CD4-positive, alpha-beta T cell treated with Interleukin-17A for 1 hour (primary cell): ENCODE measurements at places on chromosomes 5 and 9.

GRCh38 chr5:55582256-55582655 is 47.5 kb upstream of the PLPP1 start:
- peak; percentile 3 for DNase-seq

- no peak for DNase-seq
These were observed 346.7 kb upstream of the KLF9 start for GRCh38 chr9:70761139-70761670.

DNA sequence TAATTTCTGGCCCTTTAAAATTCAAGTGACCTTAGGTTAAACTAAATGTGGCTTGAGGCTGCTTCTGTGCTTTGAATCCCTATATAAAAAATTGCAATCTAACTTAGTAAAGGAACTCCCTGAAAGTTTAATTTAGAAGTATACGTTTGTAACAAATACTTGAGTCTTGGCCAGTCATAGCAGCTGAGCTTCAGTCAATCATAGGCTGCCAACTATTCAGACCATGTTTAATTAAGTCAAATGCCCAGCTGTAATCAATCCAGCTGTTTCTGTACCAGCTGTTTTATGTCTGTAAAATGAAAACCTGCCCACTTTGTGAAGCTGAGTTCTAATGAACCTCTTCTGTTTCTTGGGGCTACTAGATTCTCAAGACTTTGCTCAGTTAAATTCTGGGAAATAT is 760.1 kb downstream of the MAT2B start:
- DNase-seq: no peak

DNA sequence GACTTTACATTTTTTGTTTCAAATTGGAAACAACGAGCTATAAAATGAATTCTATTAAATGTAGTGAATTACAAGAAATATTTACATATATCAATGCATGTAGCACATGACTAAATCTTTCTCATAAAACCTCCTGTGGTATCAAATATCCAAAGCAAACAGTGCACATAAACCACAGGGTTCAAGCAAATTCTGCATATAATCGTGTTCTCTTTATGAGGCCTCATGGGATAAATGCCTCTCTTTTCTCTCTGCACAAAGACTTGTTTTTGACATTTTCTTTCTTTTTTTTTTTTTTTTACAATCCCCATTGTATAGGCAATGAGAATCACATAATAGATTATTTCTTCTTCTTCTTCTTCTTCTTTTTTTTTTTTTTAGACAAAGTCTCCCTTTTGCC is 1117.2 kb upstream of the DMAC1 start:
- no peak for DNase-seq

GRCh38 chr9:38195737-38196161 is 126.7 kb upstream of the SHB start:
- DNase-seq: no peak

- no peak for DNase-seq
These were observed 116.4 kb upstream of the COL5A1 start for GRCh38 chr9:134525070-134525815.

DNA sequence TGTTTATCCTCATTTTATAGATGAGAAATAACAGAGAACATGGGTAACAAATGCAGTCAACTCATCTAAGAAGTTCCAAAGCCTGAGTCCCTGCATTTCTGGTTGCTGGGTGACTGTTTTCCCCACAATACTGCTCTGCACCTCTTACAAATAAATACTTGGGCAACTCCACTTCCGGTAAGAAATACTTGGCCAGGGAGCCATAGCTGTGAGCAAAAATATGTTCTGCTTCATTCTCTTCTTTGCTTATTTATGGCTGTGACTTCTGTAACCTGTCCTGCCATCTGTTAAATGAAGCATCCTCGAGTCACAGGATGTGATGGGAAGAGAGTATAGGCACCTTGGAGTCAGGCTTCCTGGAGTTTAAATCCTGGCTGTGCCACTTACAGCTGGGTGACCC is 49.9 kb downstream of the GDNF start:
- DNase-seq: no peak

- DNase-seq: no peak
These were observed 65.3 kb downstream of the CDO1 start for GRCh38 chr5:115751176-115751575.

DNA sequence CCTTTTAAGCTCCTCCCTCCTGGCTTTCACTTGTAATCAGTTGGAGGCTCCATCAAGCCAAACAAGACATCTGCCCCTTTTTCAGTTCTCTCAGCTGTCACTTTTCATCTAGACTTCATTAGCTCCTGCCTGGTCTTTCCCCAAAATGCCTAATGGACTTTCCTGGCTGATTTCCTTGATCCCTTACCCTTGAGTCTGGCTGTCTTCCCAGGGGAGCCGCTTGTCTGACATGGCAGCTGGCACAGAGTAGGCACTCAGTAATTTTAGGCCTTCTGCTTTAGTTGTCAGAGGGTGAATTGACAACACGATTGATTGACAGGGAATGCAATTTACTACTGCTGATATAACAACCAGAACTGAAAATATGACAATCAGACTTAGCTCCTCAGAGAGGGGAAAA is 2.1 kb downstream of the C9orf153 start:
- no peak for DNase-seq

- no peak for DNase-seq
These were observed 182.7 kb downstream of the GNAQ start for GRCh38 chr9:77848897-77849296.

DNA sequence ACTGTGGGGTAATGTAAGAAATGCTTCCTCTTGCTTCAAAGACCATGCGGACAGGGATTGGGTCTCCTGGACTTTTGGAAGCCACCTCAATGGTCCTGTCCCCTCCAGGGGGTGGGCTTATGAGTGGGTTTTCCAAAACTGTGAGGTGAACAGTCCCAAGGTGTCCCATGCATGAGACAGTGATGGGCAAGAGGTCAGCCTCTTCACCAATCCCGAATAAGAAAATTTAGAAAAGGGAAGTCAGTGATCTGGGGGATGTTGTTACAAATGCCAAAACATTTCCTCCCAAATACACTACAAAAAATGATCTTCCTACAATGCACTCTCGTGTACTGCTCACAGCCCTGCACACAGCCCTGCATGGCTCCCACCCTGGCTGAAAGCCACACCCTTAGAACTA is 215.7 kb upstream of the TBC1D2 start:
- DNase-seq: no peak

- DNase-seq: peak; percentile 63
These were observed 1.2 kb upstream of the GCNT4 start for GRCh38 chr5:75053304-75054133.

DNA sequence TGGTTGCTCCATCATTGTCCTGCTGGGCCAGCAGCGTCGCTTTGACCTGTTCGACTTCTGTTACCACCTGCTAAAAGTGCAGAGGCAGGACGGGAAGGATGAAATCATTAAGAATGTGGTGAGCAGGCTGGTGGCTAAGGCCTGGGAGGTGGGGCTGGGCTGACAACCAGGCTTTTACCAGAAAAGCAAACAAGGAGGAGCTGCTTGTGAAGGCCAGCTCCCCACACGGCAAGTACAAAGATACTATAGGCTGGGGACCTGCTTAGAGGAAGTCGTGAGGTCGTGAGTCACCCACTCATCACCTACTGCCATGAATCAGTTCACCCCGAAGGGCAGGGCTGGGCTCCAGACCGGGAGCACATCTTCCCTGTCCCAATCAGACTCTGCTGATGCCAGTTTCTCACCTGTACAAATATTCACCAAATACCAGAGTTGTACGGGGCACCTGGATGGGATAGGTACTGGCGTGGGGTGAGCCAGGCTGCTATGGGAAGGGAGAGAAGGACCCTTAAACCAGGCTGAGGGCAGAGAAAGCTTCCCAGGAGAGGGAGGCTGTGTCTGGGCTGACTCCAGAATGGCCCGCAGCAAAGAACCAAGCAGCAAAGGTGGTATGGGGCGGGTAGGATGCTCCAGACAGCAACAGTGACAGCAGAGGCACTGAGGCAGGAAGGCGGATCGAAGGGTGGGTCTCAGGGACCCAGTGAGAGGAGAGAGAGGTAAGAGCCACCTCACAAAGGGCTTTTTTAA is 69.3 kb upstream of the NIPAL4 start:
- peak; percentile 51 for DNase-seq

DNA sequence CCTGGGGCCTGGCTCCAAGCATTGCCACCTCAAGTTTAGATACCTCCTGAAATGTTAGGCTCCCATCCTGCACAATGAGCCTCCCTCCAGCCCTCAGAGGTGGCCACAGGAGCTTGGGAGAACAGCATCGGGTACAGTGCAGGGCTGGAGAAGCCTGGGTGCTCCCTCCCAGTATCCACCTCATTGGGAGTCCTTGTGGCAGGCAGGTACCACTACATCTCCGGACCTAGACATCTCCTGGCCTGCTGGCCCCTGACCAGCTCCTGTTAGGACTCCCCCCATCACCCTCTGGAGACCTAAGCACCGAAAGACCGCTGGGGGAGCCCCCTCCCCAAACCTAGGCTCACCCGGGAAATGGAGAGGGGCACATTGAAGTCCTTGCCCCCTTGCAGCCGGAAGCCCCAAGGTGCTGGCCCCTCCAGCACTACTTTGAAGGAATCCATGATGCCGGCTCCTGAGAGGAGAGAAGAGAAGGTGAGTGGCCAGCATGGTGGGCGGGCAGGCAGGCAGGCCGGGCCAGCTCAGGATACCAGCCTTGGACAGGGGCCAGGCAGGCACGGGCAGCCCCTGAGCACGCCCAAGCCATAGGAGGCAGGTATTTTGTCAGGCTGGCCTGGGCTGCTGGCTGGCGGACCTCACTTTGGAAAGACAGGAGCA is 1.2 kb downstream of the PDLIM7 start:
- DNase-seq: no peak

GRCh38 chr9:37010180-37010579 is 23.9 kb downstream of the PAX5 start:
- no peak for DNase-seq

DNA sequence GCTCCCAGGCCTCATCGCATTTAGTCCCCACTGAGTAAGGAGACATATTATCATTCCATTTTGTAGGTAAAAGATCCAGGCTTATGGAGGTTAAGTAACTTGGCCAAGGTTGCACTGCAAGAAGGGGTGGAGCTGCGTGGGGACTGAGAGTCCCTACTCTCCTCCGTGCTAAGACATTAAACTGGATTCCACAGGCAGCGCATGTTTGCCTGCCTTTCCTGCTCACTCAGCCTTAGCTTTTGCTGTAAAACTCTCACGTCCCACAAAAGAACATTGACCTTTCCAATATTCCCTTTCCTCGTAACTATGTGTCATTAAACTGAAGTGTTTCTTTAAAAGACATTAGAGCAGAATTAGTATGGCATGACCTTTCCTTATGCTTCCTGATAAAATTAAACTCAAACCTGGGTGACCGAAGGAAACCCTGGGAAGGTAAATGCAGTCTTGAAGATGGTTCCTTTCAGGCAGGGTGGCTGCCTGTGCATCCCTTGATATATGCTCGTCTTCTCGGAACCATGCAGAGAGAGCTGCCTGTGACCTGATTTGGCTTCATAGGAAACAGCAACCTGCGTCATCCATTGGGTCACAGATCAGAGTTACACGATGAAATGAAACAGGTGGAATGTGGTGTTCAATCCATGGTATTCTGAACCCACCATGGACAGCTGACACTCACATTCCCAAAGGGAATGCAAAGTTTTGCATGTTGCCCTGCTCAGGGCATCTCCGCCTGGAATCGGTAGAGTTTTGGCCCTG is 85.9 kb downstream of the TMEM252 start:
- DNase-seq: no peak

GRCh38 chr5:178385496-178385890 is 152.9 kb upstream of the PHYKPL start:
- DNase-seq: no peak

GRCh38 chr5:148746826-148747535 is 79.4 kb upstream of the ADRB2 start:
- no peak for DNase-seq

DNA sequence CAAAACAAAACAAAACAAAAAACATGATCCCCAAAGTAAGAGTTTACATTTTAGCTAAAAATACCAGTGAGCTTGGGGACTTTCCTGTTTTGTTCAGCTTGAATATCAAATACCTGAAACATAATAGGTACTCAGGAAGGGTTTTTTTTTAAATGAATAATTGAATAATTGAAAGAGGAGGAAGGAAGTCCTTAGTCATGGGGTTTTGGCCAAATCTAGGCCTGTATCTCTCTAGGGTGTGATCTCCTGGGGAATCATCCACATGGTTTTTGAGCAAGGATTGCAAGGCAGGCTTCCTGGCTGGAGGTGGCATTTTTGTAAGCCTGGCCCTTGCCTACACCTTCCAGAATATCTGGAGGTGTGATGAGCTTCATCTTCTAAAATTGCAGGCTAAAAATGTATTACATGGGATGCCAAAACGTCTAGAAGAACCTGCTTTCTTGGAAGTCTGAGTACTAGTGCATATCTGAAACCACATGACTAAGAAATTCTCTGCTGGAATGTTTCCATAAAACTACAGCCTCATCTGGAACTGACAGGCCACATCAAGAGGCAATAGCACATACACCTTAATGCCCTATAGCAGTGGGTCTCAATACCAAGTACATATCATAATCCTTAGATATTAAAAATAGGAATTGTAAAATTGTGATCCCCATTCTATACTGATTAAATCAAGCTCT is 10.4 kb downstream of the C9 start:
- no peak for DNase-seq

DNA sequence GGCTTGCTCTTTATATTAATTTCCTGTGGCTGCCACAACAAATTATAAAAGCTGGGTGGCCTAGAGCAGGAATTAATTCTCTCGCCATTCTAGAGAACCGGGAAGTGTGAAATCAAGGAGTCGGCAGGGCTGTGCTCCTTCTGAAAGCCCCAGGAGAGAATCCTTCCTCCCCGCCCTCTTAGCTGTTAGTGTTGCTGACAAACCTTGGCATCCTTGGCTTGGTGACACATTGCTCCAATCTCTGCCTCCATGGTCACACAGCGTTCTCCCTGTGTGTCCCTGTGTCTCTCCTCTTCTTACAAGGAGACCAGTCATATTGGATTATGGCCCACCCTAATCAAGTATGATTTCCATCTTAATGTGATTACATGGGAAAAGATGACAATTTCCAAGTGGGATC is 55.9 kb upstream of the NEURL1B start:
- no peak for DNase-seq

DNA sequence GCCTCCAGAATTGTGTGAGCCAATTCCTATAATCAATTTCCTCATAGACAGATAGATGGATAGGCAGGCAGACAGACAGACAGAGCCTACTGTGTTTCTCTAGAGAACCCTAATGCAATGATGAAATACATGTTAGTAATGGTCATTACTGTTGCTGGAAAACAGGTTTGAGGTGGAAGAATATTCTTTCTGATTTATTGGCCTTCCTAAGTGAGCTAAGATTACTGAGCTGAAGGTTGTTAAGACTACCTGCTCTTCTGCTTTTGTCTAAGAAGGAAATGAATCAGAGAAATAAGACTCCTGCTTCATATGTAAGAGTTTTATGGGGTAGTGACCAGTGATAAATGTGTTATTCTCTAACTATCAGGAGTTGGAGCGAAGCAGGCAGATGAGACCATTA is 219.9 kb downstream of the ELAVL2 start:
- DNase-seq: no peak
